Stimulated activated CD8-positive, alpha-beta memory T cell treated with anti-CD3 and anti-CD28 coated beads, Interleukin-12 subunit alpha, Interleukin-12 subunit beta, amount 100 ng/mL, for 4 hours (primary cell): ENCODE measurements at places on chromosomes 11 and 22.

DNA sequence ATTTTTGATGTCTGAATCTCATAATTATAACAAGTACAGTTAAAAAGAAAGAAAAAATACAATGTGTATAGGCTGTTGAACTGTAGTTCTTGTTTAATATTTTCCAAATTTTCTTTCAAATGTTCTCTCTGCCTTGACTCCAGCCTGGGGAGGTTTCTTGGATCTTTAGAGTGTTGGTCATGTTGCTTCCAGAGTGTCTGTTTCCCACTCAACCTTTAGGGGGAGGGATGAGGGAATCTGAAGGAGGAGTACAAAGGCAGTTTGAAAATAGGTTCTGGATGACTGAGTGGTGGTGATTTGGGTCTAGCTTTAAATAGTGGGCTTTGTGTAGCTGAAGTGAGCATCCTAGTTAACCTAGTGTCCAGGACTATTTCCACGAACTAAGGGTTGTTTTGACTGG is 2.0 kb downstream of the CTNND1 start:
- no peak for DNase-seq

DNA sequence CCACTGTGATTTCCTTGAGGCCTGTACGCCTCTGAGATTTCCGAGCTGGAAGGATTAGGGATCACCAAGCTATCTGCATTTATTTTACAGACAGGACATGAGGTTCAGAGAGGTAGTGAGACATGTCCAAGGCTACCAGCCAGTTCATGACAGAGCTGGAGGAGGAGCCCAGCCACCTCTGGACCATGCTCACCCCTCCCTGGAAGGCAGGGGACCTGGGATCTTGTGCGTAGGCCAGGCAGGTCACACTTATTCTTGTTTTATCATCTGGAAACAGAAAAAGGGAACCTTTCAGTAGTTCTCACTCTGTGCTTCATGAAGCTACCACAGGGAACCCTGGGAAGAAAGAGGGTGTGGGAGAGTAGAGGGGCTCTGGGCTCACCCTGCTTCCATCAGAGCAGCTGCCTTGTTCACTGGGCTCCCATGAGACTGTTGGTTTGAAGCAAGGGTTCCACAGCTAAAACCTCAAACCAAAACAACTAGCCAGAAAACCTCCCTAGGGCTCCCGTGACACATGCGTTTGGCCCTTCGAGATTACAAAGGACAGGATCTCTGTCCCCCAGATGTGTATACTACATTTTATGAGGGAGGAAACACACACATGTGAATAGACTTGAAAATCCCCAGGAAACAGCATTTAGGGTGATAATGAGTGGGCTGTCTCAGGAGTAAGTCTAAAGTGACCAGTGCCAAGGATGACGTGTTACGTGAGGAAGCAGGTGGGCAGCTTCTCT is 106.4 kb downstream of the DSCAML1 start:
- no peak for DNase-seq

GRCh38 chr11:125192183-125192582 is 27.6 kb downstream of the PKNOX2 start:
- DNase-seq, result no peak

GRCh38 chr11:27976262-27976661 is 131.7 kb downstream of the KIF18A start:
- DNase-seq, result no peak

- no peak for DNase-seq
These were observed 21.8 kb upstream of the OR5AN1 start for GRCh38 chr11:59336931-59337330.

GRCh38 chr11:118153516-118153915 is 893 bp upstream of the SCN4B start:
- no peak for DNase-seq

DNA sequence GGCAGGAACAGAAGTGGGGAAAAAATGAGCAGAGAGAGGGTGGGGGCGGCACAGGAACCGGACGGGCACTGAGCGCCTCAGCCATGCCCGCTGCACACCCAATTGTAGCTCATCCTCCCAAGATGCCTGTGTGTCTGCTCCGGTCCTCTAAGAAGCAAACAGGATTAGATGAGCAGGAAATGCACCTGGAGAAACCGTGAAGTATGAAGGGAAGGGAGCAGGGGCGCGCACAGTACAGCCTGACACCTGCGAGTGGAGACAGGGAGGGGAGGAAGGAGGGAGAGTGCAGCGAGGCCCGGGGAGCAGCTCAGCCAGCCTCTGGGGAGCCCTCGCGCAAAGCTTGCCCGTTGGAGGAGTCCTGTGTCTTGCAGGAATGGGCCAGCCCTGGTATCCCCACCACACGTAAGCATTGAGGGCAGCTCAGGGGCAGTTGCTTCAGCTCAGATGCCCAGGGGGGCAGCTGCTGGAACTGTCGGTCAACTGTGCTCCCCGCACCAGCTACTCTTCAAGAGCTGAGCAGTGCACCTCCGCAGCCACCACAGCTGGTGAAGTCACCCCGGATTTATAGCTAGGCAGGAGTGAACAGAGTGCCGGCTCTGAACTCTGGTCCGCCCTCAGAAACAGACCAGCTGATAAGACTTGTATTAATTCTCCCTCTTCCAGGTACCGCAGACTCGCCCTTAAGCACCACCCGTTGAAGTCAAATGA is 7.0 kb downstream of the DNAJB13 start:
- DNase-seq, result no peak

- no peak for DNase-seq
These were observed 34.8 kb downstream of the MIAT start for GRCh38 chr22:26692215-26692614.

- DNase-seq, result no peak
These were observed 265.8 kb downstream of the GRM5 start for GRCh38 chr11:88799771-88800500.

- DNase-seq, result no peak
These were observed 14.5 kb downstream of the CTNND1 start for GRCh38 chr11:57776031-57776521.

GRCh38 chr11:73549376-73549775 is 48.5 kb downstream of the FAM168A start:
- DNase-seq, result no peak

GRCh38 chr22:17938484-17938924 is 85.9 kb downstream of the MICAL3 start:
- DNase-seq, result no peak

GRCh38 chr11:15710580-15711275 is 596.0 kb downstream of the INSC start:
- DNase-seq, result no peak

DNA sequence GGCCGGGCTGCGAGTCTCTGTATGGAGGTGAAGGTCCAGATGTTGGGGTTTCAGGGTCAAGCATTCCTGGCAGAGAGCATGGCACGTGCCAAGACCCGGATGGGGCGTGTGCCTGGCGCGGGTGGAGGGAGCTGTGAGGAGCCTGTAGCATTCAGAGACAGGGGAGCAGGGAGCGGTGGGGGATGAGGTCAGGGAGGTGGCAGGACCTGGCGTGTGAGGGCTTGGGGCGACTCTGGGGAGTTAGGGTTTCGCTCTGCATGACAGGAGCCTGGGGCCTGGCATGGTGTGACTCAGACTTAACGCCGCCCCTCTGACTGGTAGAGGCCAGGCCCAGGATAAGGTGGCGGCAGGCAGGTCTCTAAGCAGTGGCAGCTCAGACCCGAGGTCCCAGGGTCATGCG is 103.0 kb downstream of the KCNQ1 start:
- no peak for DNase-seq

DNA sequence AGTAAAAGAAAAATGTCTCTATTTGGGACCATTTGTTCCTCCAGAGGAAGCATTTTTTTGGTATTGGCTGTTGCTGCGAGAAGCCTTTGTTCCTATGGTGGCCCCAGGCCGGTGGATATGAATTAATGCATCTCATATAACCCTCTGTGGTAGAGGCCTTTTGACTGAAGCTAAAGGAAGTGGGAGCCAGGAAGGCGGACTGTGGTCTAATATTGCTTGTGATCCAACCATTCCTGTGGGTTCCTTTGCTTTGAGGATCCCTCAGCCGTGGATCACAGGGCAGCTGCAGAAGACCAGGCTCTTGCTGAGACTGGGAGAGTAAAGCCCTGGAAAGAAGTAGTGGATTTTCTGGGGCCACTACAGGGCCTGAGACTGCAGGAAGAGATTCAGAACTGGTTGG is 68.3 kb upstream of the NAV2 start:
- DNase-seq, result no peak

DNA sequence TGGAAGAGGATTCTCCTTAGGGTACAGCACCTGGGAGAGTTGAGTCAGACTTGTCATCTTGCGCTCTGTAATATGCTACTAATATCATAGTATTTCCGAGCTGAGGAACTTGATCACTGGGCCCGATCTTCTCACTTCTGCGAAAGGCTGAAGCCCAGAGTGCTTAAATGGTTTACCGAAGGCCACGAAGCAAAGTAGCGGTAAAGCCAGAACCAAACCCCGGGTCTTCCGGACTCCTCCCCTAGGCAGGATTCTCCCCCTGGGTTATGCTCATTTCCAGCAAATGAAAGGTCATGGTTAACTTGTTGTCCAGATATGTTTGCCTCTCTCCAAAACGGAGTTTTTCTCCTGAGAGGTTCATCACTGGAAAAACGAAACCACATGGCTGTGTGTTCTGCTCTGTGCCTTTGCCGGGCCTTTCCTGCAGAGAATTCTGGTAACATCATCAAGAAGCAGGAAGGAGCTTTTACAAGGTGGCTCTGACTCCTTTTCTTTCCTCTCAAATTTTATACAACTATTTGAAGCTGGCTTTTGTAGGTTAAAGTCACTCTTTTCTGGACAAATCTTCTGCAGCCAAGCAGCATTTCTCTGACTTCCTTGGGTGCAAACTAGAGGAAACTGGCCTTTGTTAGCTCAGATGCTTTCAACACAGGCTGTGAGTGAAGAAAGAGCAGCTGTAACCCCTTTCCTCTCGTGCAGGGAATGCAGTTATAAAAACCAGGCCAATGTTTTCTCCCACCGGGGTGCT is 35.5 kb downstream of the UBASH3B start:
- DNase-seq, result no peak
